Fibroblast of the conjunctiva (primary cell): ENCODE measurements at places on chromosomes 13 and 19.

GRCh38 chr13:96968027-96968426 lies 26.2 kb downstream of the OXGR1 start:
- DNase-seq = no peak

DNA sequence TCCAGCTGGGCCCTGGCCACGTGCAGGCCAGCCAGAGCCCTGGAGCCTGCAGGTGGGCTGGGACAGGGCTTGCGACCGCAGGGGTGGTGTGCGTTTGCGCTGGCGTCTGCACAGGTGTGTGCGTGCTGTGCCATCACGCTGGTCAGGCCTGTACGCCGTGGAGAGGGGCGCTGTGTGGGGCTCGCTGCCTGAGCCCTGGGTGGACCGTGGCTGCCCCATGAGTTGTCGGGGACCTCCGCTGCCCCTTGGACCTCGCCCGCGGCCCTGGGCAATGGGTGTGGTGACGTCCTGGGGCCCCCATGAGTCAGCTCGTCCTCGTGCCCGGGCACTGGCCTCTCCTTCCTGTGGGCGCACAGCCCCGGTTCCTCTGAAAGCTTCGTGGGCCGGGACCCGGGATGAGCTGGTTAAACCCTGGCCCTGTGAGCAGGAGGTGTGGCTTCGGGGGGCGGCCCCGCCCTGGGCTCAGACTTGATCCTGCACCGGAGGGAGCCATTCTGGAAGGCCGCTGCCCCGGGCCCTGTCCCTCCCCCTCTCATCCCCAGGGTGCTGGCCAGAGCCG lies 6.8 kb downstream of the CSNK1G2 start:
- DNase-seq = no peak

GRCh38 chr13:51608857-51609406 lies 24.7 kb downstream of the WDFY2 start:
- no peak for DNase-seq

GRCh38 chr13:79405501-79405830 lies 589 bp downstream of the RBM26 start:
- no peak for DNase-seq

DNA sequence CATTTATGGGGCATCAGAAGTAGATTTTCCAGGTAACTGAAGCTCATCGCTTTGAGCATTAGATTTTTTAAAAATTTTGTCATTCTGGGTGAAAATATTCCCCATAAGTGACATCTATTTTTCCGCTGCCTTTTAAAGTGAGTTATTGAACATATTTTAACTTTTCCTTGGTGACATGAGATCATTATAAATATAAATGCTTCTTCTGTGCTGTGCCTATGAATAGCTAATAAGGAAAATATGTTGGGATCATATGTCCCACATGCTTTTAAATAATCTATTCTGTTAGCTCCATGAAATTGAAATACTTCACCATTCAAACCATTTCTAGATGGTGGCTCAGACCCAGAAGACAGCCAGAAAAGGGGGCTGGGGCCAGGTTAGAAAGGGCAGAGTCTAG lies 14.1 kb downstream of the ATP7B start:
- DNase-seq = no peak
